ENCODE measurements at places on chromosomes 16 and 17.

DNA sequence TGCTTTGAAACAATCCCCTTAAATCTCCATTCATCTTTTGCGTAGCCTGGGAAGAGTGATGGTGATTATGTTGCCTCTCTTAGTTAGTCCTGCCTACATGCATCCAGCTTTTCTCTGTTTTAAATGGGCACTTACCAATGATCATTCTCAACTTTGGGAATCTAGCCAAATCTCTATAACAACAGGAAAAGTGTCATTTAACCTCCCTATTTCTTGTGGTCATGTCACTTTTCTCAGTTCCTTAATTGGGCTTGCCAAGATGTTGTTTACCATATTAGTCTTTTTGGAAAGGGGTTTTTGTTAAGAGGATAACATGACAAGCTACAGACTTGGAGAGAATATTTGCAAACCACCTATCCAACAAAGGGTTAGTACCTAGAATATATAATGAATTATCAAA is 15.6 kb upstream of the CLEC10A start:
- DNase-seq, result no peak

DNA sequence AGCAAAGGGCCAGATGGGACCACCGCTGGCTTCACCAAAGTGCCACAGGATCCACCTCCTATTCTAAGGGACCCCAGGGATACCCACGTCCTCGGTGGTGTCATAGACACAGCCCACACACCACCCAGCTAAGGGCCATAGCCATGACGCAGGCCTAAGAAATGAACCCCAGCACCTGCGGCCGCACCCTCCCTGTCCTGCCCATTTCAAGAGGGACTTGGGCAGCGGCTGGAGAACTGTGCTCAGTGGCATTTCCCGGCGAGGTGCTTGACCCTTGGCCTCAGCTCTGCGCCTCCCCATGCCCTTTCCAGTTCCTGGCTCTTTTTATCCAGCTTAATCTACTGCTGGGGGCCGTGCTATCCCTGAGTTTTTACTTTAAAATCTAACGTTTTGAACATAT is 27.3 kb downstream of the ZNF778 start:
- DNase-seq, result no peak

GRCh38 chr17:57104461-57105175 is 19.6 kb downstream of the AKAP1 start:
- no peak for DNase-seq

DNA sequence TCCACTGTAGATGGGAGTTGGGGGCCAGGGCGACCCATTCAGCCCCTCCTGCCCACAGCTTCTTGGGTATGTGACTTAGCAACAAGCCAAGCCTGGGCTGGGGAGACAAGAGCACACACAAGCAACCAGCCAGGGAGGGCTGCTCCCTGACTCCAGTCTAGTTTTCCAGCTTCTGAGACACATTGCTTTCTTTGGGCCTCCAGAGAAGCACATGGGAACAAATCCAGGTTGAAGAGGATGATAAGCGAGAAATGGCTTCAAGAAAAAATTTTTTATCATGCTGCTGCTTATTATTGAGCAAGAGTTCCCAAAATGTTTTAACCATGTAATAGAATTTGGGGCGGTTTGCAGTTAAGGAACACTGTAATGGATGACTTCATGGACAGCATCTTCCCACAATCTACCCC is 173.7 kb downstream of the SOX9 start:
- no peak for DNase-seq

DNA sequence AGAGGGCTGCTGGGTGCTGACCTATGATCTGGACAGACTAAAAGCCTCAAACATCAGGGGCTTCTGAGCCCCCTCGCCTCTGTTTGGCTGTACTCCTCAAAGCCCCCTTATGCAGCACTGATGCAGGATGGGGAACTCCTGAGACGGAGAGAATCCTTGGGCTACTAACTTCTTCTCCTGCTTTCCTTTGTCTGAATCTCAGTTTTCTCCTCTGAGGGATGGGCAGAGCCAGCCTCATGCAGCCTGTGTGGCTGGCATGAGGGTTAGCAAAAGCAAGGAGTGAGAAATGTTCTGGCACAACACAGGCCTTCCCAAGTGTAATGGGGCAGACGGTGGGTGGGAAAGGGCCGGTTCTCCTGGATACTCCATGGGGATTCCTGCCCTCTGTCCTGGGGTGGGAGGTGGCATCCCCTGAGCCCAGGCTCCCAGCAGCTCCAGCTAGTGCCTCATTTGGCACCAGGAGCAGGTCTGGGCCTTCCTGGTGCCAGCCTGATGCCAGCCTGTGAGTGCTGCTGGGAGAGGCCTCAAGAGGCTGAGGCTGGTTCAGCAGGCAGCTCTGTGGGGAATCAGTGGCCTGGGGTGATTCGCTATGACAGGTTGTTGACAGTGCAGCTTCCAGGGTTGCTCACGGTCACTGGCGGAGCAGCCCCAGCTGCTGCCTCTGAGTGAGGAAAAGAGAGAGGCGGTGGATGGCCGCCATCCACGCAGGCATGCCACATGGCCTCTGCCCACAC is 4.0 kb upstream of the BRD7 start:
- DNase-seq, result no peak

GRCh38 chr17:69819316-69820087 is 255.5 kb upstream of the KCNJ16 start:
- no peak for DNase-seq

DNA sequence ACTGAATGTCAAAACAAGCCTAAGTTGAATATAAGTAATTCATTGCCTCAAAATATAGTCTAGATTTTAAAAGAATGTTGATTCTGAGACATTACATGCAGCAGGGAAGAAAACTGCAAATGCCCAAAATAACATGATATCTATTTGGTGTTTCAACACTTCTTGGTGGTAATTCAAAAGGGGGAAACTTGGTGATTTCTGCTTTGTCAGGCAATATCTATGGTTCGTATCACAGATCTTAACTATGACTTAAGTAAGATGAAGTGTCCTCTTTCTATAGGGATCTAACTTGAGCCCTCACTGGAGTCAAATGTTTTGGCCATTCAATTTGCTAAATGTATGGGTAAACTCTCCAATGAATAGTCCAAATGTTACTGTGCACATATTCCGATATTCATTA is 44.6 kb downstream of the GNA13 start:
- DNase-seq, result no peak

- DNase-seq, result no peak
Measured at GRCh38 chr17:38779965-38780752, 19.2 kb downstream of the PIP4K2B start.

DNA sequence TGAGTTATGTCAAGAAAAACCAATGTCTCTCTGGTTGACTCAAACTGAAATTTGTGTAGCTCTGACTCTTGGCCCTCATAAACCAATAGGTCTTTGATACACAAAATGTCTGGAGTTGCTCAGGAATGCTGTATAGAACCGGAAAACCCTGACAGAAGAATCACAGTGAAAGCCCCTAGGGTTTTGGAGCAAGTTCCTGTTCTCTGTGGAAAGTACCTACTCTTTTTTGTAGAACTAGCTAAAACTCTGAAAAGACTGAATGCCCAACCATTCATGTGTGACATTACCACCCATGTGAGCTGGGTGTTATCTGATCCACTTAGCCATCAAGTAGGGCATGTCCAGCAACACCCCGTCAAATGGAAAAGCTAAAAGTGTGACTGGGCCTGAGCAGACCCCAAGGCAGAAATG is 28.8 kb downstream of the CCL4 start:
- DNase-seq, result no peak

GRCh38 chr17:4536259-4536741 is 18.9 kb downstream of the MYBBP1A start:
- no peak for DNase-seq

- no peak for DNase-seq
Measured at GRCh38 chr17:69744512-69745070, 330.1 kb downstream of the MAP2K6 start.

GRCh38 chr16:56252835-56253234 is 61.5 kb downstream of the GNAO1 start:
- no peak for DNase-seq

DNA sequence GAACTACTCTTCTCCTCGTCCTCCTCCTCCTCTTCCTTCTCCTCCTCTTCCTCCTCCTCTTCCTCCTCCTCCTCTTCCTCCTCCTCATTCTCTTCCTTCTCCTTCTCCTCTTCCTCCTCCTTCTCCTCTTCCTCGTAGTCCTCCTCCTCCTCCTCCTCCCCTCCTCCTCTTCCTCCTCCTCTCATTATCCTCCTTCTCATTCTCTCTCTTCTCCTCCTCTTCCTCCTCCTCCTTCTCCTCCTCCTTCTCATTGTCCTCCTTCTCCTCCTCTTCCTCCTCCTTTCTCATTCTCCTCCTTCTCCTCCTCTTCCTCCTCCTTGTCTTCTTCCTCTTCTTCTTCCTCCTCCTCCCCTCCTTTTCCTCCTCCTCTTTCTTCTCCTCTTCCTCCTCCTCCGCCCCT is 4.1 kb upstream of the PITPNM3 start:
- no peak for DNase-seq

- DNase-seq, result no peak
Measured at GRCh38 chr16:83552930-83553329, 254.8 kb upstream of the HSBP1 start.

DNA sequence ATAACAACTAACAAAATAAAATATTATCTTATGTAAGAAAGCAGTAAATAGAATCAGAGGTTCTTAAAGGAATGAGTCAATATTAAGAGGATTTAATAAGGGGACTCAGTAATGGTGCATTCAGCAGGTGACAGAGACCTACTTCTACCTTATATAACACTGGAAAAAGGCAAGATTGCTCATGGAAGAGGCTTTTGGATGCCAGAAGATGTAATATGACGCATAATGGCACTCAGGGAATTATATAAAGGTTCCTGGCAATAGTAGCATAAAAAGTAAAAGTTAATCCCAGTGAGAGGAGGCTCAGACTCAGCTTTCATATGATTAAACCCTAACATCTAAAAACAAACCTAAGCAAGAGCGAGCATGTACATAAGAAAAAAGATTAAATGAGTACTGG is 136.0 kb upstream of the NACA2 start:
- DNase-seq, result no peak

DNA sequence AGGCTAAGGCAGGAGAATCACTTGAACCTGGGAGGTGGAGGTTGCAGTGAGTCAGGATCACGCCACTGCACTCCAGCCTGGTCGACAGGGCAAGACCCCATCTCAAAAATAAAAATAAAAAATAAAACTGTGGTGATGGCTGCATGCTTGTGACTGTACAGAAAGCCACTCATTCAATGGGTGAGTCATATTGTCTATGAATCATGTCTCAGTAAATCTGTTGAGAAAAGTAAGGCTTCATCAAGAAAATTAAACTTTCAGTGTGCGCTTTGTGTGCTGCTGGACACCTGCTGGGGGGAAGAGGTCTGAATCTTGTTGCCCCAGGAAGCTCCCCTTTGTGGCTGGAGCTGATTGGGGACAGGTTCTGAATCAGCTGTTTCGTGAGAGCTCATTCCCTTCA is 11.3 kb downstream of the NUBP1 start:
- DNase-seq, result no peak

- no peak for DNase-seq
Measured at GRCh38 chr16:48308535-48308934, 61.2 kb upstream of the ABCC11 start.

GRCh38 chr16:28260193-28260592 is 32.1 kb upstream of the SBK1 start:
- DNase-seq, result no peak
